ENCODE measurements at places on chromosomes 1 and 21.

DNA sequence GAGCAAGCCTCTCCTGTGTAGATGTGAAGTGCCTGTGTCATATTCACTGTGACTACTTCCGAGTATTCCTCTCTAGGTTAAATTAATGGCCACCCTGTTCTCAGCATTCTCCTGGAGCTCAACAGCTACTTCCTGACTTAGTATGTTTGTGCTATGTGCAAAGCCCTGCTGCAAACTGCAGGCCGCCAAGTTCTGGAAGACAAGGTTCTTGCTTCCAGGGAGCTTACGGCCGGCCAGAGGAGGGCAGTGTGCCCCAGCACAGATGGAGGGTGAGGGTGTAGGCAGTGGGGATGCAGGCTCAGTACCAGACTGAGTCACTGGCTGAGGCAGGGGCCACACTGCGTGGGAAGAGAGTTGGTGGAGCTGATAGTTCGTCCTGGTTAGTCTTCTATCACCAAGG is 43.2 kb downstream of the ELK4 start:
- no peak for DNase-seq

DNA sequence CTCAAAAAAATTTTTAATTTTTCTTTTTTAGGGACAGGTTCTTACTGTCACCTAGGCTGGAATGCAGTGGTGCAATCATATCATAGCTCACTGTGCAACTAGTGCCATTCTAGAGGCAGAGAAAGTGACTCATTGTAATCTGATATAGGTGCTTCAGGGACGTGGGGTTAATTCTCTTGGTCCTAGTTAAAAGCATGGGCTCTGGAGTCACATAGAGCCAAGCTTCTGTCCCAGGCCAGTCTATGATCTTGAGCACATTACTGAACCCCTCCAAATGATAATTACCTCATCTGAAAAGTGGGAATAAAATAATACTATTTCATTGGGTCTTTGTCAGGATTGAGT is 1.1 kb upstream of the ADIPOR1 start:
- DNase-seq = no peak

DNA sequence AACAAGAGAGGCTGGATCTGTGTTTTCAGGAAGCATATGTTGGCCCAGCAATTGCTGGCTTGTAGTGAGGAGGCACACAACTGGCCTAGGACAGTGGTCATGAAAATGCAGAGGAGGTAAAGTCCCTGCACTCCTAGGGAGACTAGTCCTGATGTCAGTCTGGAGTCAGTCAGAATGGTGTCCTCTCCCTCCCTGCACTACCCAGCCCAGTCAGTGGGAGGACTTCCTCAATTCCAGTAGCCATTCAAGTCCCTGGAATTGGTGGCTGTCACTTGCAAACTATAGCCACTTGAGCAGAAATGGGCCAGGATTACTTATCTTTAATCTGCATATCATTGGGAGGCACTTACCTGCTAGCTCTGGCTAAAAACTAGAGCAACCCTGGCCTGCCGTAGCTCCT is 18.6 kb downstream of the NDUFS5 start:
- no peak for DNase-seq

GRCh38 chr1:226248091-226248490 is 24.6 kb downstream of the MIXL1 start:
- DNase-seq = no peak

DNA sequence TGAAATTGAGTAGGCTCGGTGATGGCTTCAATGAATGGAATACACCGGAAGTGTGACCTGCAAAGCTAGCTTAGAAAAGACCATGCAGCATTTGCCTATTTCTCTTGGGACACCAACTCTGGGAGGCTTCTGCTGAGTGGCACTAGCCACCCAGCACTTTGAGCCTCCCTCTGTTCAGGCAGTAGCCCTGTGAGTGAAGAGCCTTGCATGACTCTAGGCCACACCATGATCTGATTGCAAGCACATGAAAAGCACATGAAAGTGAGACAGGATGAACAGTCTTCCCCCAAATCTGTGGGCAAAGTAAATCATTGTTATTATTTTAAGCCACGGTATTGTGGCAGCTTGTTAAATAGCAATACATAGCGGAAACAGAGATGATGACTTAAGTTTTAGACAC is 2.8 kb downstream of the CD48 start:
- peak; percentile 42 for DNase-seq

DNA sequence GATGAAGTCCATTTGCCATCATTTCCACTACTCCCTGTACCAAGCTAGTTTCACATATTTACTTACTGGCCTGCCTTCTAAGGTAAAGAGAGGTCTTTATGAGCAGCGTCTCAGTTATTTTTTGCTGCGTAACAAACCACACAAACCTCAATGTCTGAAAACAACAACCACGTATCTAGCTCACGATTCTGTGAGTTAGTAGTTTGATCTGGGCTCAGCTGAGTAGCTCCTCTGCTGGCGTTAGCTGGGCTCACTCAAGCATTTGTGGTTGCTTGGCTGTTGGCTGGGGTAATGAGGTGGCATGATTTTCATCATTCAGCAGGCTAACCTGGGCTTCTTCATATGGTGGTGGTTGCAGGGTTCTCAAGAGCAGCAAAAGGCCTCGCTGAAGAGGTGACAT is 225.4 kb downstream of the FOXD2 start:
- no peak for DNase-seq

- no peak for DNase-seq
These were observed 112.8 kb downstream of the KCND3 start for GRCh38 chr1:111876631-111877030.

- DNase-seq = no peak
These were observed 127.3 kb downstream of the CAMTA1 start for GRCh38 chr1:6912518-6912917.

GRCh38 chr1:196607981-196608380 is 259 bp downstream of the KCNT2 start:
- DNase-seq = no peak

DNA sequence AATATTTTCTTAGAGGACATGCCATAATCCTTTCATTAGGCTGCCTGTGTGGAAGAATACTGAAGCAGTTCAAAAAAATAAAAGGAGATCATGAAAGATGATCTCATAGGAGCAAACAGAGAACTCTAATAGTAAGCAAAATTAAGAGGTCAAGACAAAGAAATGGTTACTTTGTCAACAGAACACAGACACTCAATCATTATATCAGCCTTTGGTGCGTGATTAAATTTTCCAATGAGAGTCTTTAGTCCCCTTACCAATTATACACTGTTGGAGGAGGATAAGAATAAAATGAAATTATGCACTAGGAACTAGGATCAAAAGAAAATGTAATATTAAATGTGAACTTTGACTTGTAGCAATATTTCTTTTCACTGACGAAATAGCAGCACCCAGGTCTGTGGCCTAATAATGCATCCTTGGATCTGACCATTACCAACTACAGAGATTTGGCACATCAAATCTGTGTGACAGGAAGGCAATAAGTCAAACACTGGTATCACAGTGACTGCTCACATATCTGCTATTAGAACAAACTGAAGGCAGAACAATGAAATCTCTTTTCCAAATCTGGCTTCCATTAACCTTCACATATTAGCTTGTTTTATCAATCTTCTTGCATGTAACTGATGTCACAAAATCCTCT is 1812.9 kb downstream of the PLA2G4A start:
- DNase-seq = no peak

GRCh38 chr1:210922666-210923065 is 211.3 kb downstream of the KCNH1 start:
- no peak for DNase-seq

DNA sequence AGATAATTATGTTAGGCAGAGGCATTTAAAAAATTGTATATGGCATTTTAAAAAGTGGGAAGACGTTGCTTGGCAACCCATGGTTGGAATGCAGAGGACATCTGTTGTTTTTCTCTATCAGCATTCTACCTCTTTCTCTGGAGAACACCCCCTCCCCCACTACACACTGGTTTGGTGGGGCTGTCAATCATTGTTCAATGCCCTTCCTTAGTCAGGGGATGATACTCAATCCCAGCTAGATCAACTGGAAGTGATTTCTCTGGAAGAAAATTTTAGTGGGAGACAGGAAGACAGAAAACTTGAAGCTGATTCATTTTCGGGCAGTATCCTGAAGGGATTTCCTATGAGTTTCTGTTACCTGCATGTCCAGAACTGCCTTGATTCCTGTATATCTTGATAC is 35.7 kb upstream of the CAP1 start:
- DNase-seq = no peak

- DNase-seq = no peak
These were observed 10.8 kb downstream of the AADACL4 start for GRCh38 chr1:12654657-12655056.

- no peak for DNase-seq
These were observed 32.3 kb upstream of the ETS2 start for GRCh38 chr21:38773099-38774061.

DNA sequence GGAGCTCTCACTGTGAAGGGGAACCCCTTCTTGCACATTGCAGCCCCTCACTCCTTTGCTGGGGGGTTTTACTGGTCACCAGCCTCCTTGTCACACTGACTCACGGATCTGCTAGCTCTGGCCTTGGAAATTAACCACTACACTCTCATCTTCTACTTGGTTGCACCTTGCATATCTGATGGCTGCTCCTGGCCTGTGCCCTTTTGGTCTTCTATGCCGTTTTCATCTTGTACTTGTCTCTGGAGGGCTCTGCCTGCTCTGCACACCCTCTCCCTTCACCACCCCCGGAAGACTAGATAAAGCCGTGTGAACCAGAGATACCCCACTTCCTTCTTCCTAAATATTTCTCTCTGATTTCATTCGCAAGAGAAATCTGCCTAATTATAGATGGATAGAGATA is 44.6 kb downstream of the CD247 start:
- DNase-seq = no peak

GRCh38 chr1:109478806-109479205 is 4.9 kb upstream of the ATXN7L2 start:
- DNase-seq = no peak

DNA sequence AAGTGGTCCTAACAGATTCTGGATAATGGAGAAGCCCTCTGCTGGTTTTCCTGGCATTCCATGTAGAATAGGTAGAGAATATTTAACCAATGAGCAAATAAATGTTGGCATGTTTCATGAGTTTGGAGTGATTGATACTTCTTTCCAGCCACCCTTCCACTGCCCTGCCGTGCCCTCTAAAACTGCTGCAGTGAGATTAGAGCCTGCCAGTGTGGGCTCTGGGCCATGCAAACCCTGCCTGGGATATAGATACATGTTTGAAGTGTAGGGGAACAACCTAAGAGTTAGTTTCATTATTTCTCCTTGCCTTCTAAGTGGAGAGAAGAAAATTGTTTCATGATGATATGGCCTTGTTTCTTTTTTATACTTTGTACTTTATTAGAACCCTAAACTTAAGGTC is 10.4 kb downstream of the UBE2Q1 start:
- DNase-seq = no peak

DNA sequence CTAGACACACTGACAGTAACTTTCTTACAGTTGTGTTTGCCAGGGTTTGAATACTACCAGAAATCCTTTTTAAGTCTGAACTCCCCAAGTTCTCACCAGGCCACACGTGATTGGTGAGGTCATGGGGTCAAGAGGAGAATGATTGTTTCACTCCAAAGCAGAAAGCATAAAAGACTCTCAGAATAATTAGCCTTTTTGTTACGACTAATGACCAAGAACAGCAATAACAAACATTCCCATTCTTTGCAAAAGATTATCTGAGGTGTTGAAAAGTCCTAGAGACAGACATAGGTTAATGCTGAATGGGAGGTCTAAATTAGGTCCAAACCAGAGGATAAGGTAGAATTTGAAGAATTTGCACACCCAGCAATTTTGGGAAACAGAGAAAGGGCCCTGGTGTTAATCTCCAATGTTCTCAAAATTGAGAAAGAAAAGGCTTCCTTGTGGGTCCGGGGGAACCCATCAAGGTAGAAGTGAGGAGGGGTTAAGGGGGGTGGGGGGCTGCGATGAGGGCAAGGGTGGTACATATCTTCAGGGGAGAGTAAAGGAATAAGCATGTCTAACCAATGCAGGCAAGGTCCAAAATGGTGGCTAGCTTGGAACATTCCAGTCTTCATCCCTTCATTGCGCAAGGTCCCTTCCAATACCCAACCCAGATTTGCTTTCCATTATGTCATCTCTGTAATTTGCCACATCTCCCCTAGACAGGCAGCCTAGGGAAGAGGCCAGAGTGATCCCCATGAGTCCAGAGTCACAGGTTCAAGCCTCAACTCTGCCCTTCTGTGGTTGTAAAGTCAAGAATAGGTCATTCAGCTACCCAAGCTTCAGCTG is 74.6 kb upstream of the NFIA start:
- no peak for DNase-seq

DNA sequence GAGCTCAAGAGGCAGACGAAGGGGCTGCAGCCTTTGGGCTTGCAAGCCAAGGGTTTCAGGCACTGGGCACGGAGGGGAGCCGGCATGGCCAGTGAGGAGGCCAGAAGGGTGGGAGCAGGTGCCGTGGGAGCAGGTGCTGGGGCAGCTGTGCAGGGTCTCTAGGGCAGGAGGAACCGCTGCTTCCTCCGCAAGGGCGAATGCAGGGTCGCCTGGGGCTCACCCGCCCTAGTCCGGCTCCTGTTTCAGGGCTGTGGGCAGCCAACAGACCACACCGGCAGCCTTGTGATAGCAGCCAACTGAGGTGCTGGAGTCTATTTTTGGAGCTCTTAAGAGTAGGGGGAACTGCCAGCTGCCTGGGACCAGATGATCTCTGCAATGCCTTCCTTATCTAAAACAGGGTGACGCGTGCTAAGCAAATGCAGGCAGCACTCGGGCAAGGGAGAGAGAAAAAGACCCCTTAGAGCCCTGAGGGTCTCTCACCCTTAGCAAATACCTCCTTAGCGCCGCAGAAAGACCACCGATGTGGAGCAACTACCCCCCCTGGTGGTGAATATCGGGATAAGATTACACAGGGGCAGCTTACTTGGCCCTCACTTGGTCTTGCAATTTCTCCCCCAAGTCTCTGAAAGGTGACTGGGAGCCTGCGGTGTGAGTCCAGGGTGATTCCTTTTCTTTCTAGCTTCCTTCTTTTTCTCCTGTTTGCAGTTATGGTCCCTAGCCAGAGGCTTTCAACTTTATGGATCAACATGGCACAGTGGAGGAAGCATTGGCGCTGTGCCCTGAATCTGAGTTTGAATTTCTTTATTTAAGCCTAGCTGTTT is 20.7 kb upstream of the MAPKAPK2 start:
- peak; percentile 23 for DNase-seq

- peak; percentile 76 for DNase-seq
These were observed at the start of gene S100A10 for GRCh38 chr1:151993734-151994496. Gene S100A10 (minus strand): TSS chr1:151993859. CDS start chr1:151986230, 7,629 bp downstream.

DNA sequence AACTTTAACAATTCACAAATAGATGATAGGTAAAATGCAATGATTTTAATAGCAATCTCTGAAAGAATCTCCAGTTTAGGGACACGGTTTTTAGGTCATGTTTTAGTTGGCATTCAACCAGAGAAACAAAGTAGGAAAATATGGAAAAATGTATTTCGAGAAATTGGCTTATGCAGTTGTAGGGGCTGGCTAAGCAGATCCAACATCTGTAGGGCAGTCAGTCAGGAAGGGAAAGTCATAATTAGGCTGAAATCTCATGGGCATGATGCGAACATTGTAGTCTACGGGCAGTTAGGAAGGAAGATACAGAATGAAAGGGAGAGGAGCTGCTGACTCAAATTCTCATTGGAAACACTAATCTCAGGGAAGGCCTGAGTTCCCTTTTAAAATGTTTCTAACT is 1276.0 kb upstream of the ADGRL4 start:
- no peak for DNase-seq

- no peak for DNase-seq
These were observed 6.3 kb downstream of the SLC2A7 start for GRCh38 chr1:9019896-9020295.

All from T-helper 22 cell (primary cell).